Stimulated activated CD8-positive, alpha-beta memory T cell treated with anti-CD3 and anti-CD28 coated beads, Interleukin-4, amount 100 ng/mL, for 1 hour (primary cell): ENCODE measurements at places on chromosomes 6 and 20.

DNA sequence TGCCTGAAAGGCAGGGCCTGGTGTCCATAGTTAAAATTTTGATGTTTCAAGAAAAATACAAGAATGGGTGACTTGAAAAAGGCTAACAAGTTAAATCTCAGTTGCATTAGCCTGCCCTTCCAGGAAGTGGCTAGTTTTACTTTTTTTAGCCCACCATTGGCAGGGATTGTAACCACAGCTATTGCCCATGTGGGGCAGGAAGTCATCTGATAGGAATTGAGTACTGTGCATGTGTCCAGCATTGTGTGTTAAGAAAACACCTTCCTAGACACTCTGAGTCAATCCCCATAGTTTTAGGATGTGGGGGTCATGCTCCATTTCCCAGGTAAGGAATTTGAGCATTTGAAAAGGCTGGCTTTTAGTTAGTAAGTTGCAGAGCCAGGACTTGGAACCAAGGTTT is 26.9 kb downstream of the LYRM2 start:
- no peak for DNase-seq

DNA sequence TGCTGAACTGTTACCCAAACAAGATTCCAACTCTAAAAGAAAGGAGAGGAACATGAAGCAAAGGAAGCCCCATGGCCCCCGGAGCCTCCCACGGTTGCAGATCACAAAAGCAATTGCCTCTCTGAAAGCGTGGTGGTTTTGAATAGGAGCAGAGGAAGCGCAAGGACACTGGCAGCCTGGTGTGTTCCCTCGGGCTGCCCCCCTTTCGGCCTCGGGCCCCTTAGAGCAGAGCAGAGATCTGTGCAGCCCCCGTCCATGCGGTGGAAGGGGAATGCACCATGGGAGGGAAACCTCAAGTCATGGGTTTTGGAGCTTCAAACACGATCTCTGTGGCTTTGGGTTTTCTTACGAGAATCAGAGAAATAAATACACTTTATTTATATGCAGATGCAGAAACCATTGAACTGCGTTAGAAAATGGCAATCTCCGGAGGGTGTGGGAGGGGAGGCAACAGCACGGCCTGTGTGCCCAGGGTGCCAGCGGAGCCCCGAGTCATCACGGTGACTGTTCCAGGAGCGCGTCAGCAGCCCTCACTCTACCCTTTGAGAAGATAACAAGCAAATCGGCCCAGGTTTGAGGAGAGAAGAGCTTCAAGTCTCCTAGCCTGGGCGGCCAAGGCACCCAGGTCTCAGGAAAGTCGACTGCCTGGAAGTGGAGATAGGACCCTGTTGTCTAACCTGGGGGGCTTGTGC is 20.5 kb downstream of the FOXF2 start:
- no peak for DNase-seq

DNA sequence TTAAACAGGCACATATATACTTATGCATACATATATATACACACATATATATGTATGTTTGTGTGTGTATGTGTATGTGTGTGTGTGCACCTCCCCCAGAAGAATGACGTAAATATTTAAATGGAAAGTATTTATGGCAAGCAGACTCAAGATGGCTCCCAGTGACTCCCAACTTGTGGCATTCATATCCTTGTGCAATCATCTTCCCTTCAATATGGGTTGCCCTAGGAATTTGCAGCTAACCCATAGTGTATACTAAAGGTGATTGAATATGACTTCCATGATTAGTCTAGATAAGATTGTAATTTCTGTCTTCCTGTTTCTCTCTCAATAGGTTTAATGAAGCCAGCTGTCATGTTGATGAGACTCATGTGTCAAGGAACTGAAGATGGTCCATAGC is 127.6 kb downstream of the TRDN start:
- DNase-seq: no peak

DNA sequence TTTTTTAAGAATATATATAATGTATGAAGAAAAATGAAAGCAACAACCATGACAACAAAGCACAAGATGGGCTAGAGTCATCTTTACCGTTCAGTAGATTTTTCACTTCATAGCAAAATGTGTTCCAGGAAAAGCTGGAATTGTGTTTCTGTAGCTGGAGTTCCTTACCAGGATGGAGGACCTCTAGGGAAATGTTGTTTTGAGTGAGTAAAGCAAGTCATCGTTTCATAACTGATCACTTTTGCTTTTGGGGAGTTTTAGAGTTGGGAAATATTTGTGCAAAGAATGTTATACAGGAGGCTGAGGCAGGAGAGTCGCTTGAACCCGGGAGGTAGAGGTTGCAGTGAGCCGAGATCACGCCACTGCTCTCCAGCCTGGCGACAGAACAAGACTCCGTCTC is 151.6 kb downstream of the SASH1 start:
- DNase-seq: no peak

GRCh38 chr6:71537717-71538116 is 249.1 kb downstream of the OGFRL1 start:
- no peak for DNase-seq

- no peak for DNase-seq
Measured at GRCh38 chr20:19026121-19026878, 186.1 kb upstream of the SLC24A3 start.

DNA sequence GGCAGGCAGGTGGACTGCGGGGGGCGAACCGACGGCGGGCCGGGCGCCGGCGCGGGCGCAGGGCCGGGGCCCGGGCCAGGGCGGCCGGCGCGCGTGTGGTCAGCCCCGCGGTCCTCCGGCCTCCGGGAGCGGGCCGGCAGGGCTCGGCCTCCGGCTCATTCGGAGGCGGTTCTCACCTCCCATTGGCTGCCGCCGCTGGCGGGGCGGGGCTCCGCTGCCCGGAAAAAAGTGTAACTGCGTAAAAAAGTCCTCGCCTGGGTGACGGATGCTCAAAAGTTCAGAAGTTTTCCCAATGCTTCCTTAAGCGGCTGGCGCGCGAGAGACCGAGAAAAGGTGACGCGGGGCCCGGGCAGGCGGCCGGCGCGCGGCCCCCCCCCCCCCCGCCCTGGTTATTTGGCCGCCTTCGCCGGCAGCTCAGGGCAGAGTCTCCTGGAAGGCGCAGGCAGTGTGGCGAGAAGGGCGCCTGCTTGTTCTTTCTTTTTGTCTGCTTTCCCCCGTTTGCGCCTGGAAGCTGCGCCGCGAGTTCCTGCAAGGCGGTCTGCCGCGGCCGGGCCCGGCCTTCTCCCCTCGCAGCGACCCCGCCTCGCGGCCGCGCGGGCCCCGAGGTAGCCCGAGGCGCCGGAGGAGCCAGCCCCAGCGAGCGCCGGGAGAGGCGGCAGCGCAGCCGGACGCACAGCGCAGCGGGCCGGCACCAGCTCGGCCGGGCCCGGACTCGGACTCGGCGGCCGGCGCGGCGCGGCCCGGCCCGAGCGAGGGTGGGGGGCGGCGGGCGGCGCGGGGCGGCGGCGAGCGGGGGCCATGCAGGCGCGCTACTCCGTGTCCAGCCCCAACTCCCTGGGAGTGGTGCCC is at the start of gene FOXC1:
Gene FOXC1, plus strand, starts transcription at position 268 of the 849 bp plus-strand sequence. Its CDS starts 531 bp downstream, at position 799.
- DNase-seq: no peak

- DNase-seq: no peak
Measured at GRCh38 chr20:63363013-63363957, 2.1 kb upstream of the CHRNA4 start.

DNA sequence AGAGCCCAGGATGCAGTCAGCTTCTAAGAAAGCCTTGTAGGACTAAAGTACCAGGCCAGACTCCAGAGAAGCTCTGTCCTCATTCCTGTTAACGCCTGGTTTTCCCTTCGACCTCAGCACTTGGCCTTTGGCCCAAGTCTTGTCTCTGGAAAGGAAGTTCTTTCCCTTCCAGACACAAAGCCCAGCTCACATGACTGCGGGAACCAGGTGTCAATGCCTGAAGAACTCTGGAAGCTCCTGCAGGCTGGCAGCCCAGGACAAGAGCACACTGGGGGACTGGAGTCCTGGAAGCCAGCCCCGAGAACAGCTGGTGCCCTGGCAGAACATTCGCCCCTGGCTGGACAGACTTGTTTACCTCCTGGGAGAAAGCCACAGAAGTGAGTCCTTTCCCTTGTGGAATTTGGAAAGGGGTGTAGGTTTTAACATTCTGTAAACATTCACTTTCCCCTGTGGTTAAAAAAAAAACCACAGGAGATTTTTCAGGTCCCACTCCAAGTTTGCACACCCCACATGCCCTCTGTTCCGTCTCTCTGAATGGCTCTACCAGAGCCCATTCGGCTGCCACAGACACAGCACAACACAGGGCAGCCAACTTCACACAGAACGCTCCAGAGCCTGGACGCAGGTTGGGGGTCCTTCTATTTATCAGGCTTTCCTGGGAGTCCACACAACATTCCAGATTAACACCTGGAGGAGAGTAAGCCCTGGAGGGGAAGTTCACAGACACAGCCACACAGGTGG is 18.1 kb downstream of the ACSS1 start:
- DNase-seq: no peak

GRCh38 chr6:10266061-10266460 is 148.8 kb downstream of the TFAP2A start:
- no peak for DNase-seq

DNA sequence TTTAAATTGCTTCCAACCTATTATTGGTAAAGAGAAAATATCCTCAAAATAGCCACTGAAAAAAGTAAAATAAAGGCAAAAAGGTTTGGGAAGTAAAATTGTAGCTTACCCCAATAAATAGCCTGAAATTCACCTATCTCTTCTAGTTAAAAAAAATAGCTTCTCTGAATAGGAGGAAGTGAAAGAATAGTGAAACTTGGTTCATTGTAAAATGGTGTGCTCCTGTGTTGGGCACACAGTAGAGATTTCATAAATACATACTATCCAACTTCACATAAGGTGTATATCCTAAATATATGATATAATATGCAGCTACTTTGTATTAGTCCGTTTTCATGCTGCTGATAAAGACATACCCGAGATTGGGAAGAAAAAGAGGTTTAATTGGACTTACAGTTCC is 45.3 kb downstream of the CDK19 start:
- DNase-seq: no peak

DNA sequence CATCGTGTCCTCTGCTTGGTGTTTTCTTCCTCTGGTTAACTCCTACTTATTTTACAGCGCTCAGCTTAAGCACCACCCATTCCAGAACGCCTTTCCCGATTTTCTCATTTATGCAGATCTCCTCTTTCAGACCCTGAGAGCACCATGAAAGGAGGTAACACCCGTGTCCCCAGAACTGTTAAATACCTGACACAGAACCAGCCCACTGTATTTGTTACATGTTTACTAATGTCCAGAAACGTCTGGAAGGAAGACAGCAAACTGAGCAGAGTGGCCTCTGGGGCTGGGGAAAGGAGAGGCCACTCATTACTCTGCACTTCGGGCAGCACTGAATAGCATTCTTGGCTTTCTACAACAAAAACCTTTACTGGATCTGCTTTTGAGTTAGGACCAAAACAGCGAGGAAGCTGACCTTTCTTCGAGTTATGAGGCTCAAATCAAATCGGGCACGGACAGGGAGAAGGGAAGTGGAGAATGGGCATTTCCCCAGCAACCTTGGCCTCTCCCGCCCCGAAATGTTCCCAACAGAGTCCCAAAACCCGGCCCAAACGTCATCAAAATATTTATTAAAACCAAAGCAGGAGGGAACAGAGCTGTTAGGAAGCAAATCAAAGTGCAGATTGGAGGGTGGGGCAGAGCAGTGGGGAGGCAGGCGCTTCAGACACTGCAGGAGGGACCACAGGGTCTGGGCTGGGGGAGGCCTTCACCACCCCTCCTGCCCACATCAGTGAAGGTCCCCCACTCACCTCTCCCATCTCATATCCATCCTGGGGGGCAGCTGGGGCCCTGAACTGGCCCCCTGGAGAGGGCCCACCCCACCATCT is 1.1 kb upstream of the NECAB3 start:
- DNase-seq: no peak
